ENCODE measurements at places on chromosomes 5 and 9. TPM values are rescaled to one million over a fixed set of nuclear protein-coding genes. Genes with fewer than 3 reads are reported as not detected.

The SCGB3A1 gene
- not detected for total RNA-seq

The UBE2QL1 gene
- total RNA-seq, result 0.06 TPM

The F2RL1 gene
- total RNA-seq, result 7.5 TPM

The ARID3C gene
- 0.31 TPM for total RNA-seq

The DIAPH1 gene
- total RNA-seq, result 35.9 TPM

The SVEP1 gene
- 3.5 TPM for total RNA-seq

The SLC36A2 gene
- total RNA-seq, result not detected

The ANKRD20A1 gene
- 0.12 TPM for total RNA-seq

The MSX2 gene
- 0.50 TPM for total RNA-seq

The TOR4A gene
- total RNA-seq, result 35.7 TPM

The CNTNAP3 gene
- total RNA-seq, result 76.5 TPM

The TPPP gene
- 0.93 TPM for total RNA-seq

The TRIM36 gene
- 0.53 TPM for total RNA-seq

The FLT4 gene
- total RNA-seq, result 0.31 TPM
